ENCODE measurements at places on chromosomes 3 and 15.

- no peak for DNase-seq
Observed at GRCh38 chr3:55297706-55298105, 189.4 kb downstream of the WNT5A start.

DNA sequence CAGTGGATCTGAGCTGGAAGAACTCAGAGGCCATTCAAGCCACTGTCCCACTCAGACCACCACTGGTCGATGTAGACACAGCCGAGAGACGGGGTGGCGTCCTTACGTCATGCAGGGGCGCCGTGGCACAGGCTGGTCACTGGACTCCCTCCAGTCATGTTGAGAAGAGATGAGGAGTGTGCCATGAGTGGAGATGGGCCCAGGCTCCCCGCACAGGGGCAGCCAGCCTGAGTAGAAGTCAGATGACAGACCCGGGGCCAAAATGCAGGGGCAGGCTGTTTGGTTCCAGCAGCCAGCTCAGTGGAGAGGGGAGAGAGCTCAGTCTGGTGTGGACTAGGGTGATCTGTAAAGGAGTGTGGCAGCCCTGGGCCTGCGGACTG lies 33.4 kb upstream of the KIF23 start:
- no peak for DNase-seq

DNA sequence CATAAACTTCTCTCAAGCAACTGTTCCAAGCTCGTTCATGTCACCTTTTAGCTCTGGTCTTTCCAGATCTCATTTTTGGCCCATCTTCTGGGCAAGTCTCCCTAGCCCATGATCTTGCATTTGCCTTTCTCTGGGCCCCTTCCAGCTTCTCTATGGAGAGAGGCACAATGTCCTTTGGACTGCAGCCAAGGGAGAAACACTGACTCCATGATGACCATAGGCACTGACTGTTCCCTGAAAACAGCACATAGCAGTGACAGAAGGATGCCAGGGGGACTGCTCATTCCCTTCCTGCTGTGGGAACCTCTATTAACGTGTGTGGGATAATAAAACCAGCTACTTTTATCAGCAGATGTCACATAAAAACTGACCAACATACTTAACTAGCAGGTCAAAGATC lies 60.3 kb downstream of the STRIT1 start:
- DNase-seq, result no peak

DNA sequence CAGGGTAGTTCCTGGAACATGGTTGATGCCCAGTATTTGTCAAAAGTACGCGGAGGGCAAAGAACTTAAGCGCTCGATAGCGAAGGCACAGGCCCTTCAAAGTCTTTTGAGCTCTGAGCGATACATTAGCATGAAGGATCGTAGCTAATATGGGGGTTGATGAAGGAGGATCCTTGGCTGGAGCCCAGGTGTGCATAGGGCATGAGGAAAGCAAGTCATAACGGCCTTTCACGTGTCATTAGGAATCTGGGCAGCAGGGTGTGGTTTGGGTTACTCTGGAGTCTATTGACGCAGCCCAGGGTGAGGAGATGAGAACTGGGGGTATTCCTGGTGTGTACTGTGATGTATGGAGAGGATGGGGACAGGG lies 31.7 kb downstream of the SPINK8 start:
- peak; percentile 53 for DNase-seq

DNA sequence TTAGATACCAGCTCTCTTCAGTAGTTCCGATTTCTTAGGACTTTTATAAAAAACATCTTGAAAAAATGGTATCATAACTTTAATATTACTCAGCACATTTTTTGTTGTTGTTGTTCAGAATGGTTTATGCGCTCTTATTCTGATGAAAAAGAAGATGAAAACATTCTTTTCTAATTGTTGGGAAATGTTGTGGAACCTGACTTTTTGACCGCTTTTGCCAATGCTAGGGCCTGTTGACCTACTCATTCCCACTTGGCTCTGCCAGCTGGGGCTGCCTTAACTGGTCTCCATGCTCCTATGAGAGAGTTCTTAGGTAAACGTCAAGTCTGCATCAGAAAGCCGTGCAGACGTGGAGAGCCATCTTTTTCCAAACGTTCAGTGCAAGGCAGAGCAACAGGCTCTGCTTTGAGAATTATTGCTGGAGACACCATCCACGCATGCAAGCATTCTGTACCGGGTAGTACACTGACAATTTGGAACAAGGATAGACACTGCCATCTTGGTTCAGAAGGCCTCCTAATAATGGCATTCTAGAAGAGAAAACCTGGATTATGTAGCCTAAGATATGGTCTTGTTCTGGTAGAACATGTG lies 176.8 kb downstream of the GHSR start:
- no peak for DNase-seq

- no peak for DNase-seq
Observed at GRCh38 chr3:88151358-88151757, 1.6 kb downstream of the C3orf38 start.

- DNase-seq, result peak; percentile 64
Observed at GRCh38 chr3:149781211-149781610, 11.1 kb downstream of the ANKUB1 start.

DNA sequence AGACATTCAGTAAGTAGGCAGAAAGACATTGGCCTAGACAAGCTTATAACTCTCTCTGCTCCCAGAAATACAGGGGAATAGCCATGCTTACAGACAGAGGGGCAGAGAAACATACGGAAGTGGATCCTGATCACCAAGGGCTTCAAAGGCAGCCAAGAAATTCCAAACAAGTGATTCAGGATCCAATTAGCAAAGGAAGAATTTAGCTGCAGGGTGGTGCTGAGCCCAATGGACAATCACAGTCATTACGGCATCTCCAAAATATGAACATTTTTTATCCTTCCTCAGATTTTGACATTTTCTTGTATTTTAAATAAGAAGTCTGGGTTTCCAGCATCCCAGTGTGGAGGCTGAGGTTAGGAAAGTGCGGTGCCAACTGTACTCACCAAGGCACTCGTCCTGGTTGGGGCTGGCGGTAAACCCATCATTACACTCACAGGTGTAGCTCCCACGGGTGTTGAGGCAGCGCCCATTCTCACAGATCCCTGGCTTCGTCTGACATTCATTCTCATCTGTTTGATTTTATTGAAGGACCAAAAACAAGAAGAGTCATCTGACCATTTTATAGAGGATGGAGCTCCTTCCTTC lies 96.8 kb downstream of the DUT start:
- DNase-seq, result no peak

DNA sequence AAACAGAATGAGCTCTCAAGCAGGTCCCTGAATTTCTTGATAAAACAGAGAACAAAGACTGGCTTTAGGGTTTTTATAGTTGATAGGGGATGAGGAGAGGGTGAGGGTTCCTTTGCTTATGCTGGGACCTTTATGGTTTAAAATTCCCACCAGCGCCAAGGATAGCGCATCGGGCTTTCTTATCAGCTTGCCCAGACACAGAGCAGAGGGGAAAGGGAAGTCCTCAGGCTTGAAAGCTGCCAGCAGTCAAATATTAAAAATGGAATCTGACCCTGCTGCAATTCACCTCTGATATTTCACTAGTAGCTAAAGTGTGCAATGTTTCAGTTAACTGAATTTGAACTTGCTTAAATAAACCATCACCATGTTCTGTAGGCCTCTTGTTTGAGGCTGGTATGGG lies 55.0 kb upstream of the EPHA3 start:
- DNase-seq, result peak; percentile 87

DNA sequence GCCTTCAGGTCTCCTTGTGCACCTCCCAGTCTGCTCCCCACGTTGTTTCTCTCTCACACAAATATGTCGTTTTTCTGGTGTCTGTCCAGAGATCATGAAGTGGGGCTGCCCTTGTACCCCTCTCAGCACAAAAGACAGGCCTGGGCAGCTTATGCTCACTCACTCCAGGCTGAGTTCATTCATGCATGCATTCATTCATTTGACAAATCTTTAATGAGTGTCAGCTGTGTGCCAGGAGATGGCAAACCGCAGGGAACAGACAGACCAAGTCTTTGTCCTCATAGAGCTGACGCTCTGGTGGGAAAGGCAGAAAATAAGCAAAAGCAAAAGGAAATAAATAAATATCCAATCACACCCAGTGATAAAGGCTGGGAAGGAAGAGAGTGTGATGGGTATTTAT lies 7.6 kb upstream of the TRH start:
- no peak for DNase-seq

DNA sequence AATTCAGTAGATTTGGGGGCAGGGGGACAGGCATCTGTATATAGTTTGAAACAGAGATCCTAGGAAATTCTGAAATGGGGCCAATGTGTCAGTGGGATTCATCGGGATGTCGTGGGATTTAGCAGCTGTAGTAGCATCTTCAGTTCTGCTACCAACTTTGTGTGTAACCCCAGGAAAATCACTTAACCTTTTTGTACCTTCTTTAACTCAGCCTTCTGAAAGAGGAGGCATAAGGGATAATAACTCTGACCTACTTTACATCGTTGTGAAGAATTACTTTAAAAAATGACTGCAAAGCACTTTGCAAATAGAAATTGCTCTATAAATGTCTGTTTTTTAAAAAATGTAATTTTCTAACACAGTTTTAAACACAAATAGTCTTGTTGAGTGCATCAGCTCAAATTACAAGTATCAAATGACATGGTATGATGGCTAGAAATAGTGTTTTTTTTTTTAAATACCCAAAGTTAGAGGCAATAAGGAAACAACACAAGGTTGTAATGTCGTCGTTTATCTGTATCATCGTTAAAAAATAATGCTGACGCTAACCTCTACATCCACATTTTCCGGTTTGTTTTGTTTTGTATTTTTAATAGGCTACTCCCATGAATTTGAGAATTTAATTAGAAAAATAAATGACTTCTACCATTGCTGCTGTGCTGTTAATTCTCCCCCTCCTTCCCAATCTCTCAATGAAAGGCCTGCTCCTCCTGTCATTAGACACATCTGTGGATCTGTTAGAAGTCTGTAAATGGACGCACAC lies 338.5 kb downstream of the PTPRG start:
- no peak for DNase-seq

DNA sequence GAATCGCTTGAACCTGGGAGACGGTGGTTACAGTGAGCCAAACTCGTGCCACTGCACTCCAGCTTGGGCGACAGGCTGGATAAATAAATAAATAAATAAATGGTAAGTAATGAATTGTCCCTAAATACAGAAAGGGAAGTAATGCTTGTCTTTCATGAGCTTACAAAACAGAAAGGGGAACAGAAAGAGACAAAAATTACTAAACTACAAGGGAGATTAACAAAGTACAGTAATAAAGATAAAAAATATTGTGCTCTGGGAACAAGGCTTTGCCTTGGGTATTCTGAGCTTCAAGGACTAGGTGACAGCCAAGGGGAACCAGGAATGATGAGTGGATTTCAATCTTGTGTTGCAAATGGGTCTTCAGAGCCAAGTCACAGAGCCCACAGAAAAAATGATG lies 9.2 kb upstream of the HLTF start:
- peak; percentile 7 for DNase-seq

DNA sequence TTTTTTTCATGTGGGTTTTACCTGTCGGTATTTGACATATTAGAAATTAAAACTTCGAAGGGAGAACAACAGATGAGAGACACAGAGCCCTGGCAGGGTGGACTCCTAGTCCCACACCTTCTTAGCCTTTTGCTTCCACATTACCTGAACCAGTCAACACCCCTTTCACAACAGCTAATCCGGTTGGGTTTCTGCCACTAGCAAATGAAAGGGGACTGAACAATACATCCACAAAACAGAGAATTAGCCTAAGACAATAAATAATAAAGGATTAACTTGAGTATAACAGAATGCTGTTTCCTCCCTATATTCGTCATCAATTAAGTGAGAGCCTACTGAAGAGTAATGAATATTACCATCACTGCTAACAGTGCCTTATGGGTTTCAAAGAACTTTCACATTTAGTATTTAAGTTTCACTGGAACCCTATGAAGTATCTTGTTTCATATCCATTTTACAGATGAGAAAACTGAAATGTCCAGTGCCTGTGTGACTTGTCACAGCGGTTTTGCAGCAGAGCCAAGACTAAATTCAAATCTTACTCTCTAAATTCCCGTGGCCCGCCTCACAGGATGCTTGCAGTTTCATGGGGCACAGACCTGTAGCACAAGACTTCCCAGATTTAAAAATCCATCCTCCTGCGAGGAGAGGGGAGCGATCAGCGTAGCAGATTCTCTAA lies 1.0 kb upstream of the RAB8B start:
- DNase-seq, result no peak

DNA sequence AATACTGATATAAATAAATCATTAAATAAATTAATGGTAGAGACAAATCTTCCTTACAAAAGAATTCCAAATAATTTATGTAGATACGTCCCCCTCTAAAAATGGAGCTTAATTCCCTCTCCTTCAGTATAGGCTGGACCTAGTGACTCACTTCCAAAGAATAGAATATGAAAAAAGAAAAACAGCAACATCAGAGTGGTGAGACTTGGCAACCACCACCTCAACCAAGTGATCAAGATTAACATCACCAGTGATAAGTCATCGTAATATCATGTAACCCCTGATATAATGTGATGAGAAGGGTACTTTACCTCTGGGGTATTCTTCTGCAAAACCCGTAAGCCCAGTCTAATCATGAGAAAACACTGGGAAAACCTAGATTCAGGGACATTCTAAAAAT lies 13.4 kb downstream of the GOLGB1 start:
- DNase-seq, result no peak

Measured in OCI-M1 (cell line).